ENCODE measurements at places on chromosomes 16 and 17.

- DNase-seq, result no peak
Observed at GRCh38 chr17:70121126-70121525, 46.1 kb downstream of the KCNJ16 start.

- DNase-seq, result no peak
Observed at GRCh38 chr16:50269769-50270509, 3.6 kb downstream of the ADCY7 start.

DNA sequence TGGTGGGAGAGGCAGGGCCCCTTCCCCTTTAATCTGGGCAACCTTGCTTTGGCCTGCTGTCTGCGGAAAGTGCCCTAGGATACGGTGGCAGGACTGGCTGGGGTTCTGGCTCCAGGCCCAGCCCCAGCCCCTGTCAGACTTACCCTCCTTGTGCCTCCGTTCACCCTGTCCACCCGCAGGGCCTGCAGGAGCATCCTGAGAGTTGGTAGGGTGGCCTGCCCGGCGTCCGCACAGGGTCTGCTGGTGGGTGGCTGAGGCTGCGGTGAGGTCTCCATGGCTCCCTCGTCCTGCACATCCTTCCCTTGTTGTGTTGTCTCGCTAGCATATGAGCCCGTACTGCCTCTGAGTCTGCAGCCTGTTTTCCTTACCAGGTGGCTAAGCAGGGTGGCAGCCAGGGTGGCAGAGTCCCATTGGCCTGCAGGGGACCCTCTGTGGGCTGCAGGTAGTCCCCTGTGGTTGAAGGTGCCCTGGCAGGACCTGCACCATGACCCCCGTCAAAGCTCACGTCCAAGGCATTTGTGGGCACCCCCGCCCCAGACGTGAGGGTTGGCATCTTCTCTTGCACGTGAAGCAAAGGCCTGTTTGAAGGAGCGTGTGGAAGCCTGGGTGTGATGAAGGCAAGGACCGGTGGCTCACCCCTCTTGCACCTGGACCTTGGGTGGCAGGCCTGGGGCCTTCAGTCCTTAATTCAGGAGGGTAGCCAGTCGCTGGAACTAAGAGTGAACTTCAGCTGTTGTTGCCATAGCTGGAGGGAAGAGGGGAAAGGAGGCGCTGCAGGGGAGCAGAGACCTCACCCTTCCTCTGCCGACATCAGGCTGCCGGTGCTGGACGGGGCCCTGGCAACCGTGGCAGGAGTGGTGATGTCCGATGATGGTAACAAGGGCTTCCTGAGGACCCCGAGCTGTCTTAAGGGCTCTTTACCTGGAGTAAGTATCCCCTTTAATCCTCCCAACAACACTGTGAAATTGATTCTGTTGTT lies 293.7 kb downstream of the SEC14L1 start:
- DNase-seq, result no peak

GRCh38 chr16:75763204-75763603 lies 36.9 kb upstream of the CPHXL start:
- no peak for DNase-seq

- DNase-seq, result no peak
Observed at GRCh38 chr16:21626659-21627277, 25.6 kb downstream of the IGSF6 start.

DNA sequence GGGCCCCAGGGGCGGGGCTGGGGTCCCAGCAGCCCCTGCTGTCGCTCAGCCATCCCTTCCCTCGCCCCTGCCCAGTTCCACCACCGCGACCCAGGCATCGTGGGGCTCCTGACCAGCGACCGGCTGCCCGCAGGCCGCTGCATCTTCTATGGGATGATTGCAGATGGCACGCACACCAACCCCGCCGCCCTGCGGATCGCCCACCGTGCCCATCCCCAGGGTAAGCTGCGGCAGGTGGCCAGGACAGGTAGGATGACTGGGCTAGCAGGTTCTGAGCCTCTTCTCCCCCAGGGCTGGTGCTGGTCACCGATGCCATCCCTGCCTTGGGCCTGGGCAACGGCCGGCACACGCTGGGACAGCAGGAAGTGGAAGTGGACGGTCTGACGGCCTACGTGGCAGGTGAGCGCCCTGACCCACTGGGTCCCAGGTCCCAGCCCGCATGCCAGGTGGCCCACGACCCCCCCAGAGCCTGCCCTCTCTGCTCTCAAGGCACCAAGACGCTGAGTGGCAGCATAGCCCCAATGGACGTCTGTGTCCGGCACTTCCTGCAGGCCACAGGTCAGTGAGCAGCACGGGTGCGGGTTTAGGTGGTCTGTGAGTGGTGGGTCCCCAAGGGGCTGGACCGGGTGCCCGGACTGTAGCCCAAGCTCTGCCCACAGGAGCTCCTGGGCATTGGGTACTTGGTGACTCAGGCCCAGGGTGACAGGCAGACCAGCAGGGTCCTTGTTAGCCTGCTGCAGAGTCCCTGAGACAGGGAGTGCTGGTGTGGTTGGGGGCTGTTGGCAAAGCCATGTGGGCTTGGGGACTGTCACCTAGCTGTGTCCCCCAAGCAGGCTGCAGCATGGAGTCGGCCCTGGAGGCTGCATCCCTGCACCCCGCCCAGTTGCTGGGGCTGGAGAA lies 2.8 kb downstream of the CEMP1 start:
- DNase-seq, result no peak

- DNase-seq, result no peak
Observed at GRCh38 chr16:27748868-27749546, 199.1 kb downstream of the KATNIP start.

GRCh38 chr16:46857368-46857945 lies 26.5 kb upstream of the C16orf87 start:
- no peak for DNase-seq

DNA sequence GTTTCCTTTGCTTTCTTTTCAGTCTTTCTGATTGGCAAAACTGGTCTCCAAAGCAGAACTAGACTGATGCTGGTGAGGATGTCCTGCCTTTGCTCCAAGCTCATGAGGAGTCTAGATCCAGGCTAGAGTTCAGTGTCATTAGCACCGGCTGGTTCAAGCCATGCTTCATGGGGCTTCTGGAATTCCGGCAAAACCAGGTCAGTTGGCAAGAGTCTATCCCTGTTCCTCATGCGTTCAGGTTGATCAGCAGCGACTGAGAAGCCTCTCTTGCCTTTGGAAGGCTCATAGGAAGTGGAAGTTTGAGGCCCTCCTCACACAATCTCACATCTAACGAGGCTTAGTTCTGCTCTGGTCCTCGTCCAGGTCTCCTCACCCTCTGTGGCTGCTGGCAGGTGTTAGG lies 194.3 kb downstream of the HS3ST3A1 start:
- no peak for DNase-seq

- DNase-seq, result no peak
Observed at GRCh38 chr17:38616361-38616760, 10.6 kb upstream of the SRCIN1 start.

- no peak for DNase-seq
Observed at GRCh38 chr17:39759204-39759603, 21.5 kb downstream of the GRB7 start.

DNA sequence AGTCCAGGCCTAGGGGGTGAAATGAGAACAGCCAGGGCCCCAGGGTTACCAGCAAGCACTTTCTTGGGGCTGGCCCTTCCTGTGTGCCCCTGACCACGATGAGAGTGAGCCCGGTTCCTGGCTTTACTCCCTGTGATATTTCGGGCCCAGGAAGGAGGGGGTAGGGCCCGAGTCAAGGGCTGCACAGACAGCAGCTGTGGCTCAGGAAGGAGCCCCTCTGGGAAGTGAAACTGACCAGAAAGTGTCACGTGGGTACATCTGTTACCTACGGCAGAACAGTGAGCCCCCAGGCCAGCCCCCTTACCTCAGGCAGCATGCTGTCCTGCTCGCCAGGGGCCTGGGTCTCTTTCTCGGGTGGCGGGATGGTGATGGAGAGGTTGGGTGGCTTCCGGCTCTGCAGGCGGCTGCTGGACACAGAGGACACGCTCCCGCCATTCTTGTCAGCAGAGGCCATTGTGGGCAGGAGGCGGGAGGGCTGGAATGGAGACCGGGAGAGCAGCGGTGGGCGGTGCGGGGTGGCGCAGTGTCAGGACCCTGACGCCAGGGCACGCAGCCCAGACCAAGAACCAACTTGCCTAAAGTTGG lies 13.8 kb downstream of the AANAT start:
- no peak for DNase-seq

GRCh38 chr17:9371019-9371418 lies 204.6 kb downstream of the STX8 start:
- no peak for DNase-seq

DNA sequence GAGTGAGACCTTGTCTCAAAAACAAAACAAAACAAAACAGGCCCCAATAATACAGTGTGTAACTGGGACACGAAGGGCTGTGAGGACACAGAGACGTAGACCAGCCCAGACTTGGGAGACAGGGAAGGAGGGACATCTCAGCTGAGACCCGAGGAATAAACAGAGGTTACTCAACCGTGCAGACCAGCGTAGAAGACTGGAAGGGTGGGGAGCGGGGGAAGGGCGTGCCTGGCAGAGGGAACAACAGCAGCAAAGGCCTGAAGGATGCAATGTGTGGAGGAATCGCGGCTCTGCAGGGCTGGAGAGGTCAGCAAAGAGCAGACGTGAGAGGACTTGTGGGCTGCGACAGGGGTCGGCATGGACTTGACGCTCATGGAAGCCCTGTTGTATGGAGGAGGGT lies 11.6 kb upstream of the CES4A start:
- no peak for DNase-seq

DNA sequence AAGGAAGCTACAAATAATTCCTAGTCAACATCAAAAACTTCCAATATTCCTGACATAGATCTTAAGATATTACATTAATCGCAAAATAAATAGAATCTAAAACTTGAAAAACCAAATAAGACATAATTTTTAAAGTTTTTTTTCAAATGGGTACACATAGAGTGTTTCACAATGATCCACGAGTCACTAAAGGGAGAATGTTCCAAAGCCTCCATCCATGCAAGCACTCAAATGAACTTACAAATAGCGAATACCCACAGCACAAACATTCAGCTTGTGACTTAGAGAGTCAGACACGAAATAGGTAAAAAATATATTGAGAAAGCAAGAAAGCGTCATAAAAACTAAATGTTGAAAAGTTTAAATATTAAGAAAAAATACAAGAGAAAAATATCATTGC lies 65.7 kb downstream of the CEP112 start:
- no peak for DNase-seq

DNA sequence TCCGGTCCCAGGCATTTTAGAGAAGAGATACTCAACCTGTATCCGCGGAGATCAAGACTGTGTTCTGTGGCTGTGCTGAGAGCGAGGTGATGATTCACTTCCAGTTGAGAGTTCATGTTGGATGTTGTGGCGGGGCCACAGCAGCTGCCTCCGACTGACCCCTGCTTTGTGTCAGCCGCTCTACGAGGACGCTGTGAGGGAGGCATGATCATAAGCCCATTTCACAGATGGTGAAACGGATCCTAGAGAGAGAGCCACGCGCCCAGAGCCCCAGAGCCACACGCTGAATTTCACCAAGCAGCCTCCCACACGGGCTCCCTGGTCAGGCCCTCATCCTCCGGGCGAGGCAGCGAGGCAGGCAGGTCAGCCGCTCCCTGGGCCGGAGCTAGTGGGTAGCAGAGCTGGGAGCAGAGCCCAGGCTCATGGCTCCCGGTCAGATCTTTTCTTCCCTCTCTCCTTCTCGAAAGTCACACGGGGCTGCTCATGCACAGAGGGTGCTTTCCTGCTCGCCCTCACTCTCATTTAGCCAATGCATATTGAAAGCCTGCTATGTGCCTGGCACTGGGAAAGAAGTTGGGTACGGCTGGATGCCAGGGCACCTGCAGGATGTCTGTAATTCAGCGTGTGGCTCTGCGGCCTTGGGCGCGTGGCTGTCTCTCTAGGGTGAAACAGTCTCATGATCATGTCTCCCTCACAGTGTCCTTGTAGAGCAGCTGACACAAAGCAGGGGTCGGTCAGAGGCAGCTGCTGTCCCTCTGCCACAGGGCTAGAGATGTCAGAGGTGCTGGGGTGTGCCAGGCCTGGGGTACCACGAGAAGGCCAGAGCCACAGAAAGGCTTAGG lies 155.6 kb upstream of the CHMP6 start:
- DNase-seq, result no peak

GRCh38 chr16:68843482-68844210 lies at the start of gene TANGO6:
Gene TANGO6 (plus strand): TSS chr16:68843531. CDS start chr16:68843618, 87 bp downstream.
- peak; percentile 81 for DNase-seq

DNA sequence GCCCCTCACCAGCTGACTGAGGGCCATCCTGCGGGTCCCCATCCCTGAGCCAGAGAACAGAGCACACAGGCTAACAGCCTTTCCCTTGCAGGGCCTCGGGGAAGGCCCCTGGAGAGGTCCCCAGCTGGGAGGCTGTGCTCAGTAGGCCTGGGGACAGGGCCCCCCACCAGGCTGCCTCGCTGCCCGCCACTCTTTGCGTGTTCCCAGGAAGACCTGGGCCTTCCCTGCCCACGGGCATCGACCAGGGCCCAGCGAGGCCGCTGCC lies 785 bp downstream of the HID1 start:
- DNase-seq, result no peak

DNA sequence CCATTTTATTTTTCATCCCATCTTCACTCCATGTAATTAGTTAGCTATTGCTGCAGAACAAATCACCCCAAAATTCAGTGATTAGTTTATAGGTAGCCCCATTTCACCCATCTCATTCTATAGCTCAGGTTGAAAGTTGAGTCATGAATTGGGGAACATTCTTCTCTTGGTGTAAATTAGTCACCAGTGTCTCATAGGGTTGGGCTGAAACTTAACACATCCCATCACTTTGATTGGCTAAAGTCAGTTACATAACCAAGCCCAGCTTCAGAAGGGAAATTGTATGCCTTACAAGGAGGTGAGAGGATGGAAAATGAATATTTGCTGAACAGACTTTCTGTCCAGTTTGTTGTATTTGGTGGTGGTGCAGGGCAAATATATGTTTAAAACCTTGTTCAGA lies 477.5 kb downstream of the WWOX start:
- DNase-seq, result no peak

DNA sequence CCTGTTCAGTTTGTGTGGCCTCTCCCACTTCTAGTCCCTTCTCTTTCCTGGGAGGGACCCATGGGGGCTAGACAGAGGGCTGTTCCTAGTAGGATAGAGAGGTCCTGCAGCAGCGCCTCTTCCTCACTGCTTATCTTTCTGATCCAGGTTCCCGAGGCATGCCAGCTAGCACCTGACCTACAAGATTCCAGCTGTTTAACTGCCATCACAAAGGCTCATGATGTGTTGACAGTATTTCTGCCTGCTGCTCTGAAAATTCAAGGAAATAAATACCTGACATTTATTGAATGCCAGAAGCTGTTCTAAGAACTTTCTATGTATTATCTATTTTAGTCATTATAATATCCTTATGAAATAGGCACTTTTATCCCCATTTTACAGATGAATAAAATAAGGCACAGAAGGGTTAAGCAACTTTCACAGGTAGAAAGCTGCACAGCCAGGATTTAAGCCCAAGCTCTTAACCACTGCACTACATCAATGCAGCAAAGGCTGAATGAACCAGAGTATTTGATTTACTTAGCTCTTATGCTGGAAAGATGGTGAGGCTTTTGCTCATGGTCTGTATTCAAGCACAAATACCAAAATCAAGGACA lies 38.8 kb downstream of the HEATR6 start:
- DNase-seq, result no peak

DNA sequence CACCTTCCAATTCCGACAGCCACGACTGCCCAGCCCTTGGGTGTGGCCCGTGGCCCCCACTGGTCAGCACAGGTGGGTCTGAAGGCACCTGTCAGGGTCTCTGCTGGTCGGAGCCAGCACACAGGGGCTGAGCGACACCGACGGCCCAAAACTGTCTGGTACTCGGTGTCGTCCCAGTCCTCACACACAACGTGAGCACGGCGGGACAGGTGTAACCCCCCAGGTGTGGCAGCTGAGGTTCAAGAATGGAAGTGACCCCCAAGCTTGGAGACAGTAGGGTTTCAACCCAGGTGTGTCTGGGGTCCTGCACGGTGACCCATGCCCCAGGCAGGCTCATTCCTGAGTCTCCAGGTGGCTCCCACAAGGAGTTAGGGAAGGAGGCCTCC lies 1.0 kb downstream of the GALNS start:
- DNase-seq, result no peak

Measured in activated T-helper 1 cell treated with anti-CD3 and anti-CD28 coated beads, Interleukin-2, amount 50 U/mL, for 16 hours (primary cell).